ENCODE measurements at places on chromosomes 6 and 20. TPM values are rescaled to one million over a fixed set of nuclear protein-coding genes. Genes with fewer than 3 reads are reported as not detected.

DNA sequence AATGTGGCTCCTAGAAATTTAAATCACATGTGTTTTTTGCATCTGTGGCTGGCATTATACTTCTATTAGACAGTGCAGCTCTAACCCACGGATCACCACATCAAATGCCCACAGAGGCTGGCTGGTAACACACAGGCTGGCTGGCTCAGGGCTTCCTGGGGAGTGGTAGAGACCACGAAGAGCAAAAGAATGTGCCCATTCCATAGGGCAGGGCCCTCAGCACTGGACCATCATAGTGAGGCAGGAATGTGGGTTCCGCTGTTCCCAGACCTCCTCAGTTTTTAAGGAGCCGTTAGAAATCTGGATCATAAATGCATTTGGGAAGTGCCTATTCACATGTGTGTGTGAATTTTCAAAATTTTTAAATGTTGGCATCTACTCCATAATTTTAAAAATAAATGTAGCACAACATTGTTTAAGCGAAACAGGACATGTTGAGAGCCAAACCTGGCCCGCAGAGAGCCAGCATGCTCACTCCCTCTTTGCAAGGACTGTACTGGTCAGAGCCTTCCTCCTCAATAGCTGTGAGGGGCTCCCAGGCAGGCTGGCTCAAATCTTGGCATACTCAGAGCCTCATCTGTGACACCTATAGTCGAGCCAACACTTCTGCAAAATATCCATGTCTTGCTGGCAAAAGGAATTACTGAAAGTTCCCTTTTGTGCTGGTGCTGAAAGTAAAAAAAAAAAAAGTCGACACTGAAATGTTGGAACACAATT, 190.5 kb downstream of the FNDC1 start:
- no peak for ATAC-seq

DNA sequence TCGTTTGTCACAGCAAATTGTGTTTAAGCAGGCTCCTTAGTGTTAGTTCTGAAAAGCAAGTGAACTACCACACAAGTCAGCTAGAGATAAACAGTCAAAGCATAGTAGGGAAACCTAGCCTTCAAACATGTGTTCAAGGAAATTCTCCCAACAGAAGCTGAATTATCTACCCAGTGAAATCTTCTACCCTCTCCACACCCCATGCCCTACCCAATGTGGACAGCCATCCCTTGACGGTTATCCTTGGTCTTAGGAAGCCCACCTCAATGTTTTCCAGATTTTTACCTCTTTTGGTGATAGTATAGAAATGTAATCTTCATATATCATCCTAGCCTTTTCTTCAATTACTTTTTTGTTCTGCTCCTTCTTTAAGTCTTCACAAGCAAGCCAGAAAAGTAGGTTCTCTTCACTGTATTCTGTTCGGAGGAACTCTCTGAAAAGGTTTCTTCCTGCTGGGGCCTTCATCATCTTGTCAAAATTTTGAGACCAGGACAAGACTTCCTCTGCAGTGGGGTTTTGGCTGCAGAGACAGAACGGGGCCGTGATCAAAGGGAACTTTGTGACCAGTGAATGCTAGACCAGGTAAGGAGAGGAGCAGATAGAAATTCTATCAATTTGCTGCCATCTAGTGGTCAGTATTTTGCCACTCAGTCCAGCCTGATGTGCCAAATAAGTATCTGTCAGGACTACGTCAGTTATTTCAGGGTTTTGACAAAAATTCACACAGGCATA, 21.6 kb upstream of the MTRF1L start:
- peak; percentile 97 for ATAC-seq

DNA sequence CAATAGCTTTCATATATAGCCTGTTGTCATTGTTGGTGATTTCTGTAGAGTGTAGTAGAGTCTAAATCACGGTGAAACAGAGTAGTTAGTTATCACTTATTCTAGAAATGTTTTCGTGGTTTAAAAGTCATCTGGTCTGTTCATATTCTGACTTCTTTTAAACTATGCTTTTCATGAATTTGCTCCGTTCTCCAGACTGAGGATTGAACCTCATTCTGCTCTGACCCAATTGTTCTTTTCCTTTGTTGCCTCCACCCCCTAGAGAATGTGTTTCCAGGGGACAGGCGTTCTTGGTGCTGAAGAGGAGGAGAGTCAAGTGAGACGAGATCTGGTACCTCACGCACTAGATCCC, 748 bp upstream of the ZNF292 start:
- ATAC-seq: no peak

The ARG1 gene
- total RNA-seq: 1.0 TPM

The PLAGL2 gene
- 8.3 TPM for total RNA-seq

- ATAC-seq: no peak
Observed at GRCh38 chr6:149212206-149212605, 105.3 kb upstream of the TAB2 start.

The OLIG3 gene
- total RNA-seq: 0.30 TPM

DNA sequence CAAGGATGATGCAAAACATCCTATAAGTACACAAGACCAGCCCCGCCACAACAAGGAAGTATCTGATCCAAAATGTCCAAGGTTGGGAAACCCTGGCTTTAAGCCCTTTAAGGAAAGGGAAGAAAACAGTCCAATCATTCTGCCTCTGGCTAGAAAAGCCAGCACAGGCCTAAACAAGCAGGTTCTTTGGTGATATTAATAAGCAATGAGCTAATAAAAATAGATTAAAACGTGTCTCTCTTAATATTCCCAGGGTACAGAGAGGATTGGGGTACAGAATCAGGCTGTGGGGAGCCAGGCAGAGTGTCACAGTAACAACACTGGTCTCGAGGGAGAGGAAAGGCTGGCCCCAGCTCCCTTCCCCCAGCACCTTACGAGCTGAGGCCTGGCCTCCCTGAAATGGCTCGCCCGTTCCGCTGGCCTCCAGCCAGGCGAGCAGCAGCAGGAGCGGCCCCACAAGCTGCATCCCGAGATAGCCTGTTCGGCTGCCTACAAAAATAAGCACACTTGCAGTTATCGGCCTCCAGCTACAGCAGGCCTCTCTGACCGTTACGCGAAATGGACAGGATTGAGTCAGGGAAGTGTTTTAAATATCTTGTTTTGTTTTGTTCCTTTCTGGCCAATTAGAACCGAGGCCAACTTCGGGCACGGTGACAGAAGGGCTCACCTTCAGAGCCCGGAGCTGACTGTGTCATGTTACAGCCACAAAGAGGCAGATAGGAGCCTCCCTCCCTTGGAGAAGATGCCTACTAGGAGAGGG, 4.0 kb upstream of the ZMYND8 start:
- peak; percentile 36 for ATAC-seq

- no peak for ATAC-seq
Observed at GRCh38 chr6:9409126-9409525, 973.8 kb upstream of the SLC35B3 start.

DNA sequence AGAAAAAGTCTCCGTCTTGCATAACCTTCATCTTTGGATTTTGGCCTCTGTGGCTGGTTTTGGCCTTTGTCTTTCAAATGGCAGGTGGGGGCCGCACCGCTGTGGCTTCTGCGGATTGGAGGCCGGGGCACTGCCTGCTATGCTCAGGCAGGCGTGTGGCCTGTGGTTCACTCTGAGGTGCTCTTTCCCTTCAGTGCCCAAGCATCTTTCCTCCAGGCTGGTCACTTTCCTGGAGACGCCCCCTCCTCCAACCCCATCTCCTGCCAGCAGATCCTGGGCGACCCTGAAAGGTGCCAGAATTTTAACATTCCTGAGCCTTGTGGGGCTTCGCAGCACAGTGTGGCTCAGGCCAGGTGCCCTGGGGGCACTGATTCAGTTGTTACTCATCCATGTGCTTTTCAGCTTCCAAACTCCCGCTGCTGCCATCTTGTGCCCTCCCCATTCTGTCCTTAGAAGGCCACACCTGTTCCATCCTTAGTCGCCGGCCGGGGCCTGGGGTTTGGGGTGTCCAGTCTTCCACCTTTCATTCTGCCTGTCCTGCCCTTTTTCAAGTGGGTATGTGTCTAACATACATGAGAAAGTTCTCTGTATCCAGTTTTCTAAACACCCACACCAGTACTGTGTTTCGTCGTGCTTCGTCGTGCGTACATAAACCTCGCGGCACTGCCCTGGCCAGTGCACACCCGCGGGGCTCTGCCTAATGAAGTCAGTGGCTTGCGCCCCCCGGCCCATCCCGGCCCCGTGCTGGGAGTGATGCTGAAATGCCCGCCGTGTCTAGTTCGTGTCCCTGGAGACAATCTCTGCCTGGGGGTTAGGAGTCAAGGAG, 12.1 kb downstream of the SS18L1 start:
- ATAC-seq: no peak

DNA sequence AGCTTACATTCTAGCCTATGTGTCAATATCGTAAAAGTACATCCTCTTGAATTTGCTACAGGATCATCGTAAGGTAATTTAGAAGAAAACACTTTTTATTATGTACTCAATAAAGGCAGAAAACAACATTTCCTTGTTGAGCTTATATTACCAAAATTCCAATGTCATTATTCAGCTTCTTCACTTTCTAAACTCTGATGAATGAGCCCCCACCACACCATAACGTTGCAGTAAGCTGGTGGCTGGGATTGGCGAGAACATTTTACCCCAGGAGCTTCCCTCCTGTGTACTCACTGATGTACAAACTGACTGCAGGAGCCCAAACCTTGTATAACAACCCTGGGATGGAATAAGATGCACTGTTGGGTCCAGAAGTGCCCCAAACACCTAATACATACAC, 238.1 kb upstream of the MARCKS start:
- no peak for ATAC-seq

The TCP11 gene
- not detected for total RNA-seq

- ATAC-seq: no peak
Observed at GRCh38 chr6:158620963-158621693, 23.4 kb downstream of the DYNLT1 start.

The EPPIN gene
- 0.23 TPM for total RNA-seq

- peak; percentile 94 for ATAC-seq
Observed at GRCh38 chr6:145372671-145373151, 362.6 kb downstream of the EPM2A start.

The GGTLC1 gene
- not detected for total RNA-seq

- no peak for ATAC-seq
Observed at GRCh38 chr6:149316108-149316727, 1.3 kb upstream of the TAB2 start.

DNA sequence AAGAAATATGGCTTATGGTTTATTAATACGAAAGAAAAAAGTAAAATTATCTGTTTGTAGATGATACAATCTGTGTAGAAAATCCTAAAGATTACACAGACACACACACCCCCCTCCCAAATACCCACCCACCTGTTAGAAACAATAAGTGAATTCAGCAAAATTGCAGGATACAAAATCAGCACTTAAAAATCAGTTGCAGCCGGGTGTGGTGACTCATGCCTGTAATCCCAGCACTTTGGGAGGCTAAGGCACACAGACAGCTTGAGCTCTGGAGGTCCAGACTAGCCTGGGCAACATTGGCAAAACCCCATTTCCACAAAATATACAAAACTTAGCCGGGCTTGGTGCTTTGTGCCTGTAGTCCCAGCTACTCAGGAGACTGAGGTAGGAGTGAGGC, 42.3 kb downstream of the NINL start:
- no peak for ATAC-seq

The DEFB128 gene
- total RNA-seq: not detected

The SLA2 gene
- total RNA-seq: 0.89 TPM

DNA sequence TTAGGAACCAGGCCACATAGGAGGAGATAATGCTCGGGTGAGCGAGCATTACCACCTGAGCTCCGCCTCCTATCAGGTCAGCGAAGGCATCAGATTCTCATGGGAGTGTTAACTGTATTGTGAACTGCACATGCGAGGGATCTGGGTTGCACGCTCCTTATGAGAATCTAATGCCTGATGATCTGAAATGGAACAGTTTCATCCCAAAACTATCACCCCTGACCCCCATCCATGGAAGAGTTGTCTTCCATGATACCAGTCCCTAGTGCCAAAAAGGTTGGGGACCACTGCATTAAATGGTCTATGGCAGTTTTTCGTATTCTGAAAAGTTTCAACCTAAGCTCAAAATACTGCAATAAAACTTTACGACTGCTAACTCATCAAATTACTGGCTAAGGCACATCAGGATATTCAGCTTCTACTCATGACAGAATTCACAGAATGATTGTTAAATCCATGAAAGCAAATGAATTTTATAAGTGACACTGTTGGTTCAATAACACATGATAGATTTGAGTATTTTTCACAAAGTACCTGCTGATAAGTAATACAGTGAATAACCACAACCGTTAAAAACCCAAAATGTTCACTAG, 25.9 kb downstream of the RNF217 start:
- ATAC-seq: no peak

DNA sequence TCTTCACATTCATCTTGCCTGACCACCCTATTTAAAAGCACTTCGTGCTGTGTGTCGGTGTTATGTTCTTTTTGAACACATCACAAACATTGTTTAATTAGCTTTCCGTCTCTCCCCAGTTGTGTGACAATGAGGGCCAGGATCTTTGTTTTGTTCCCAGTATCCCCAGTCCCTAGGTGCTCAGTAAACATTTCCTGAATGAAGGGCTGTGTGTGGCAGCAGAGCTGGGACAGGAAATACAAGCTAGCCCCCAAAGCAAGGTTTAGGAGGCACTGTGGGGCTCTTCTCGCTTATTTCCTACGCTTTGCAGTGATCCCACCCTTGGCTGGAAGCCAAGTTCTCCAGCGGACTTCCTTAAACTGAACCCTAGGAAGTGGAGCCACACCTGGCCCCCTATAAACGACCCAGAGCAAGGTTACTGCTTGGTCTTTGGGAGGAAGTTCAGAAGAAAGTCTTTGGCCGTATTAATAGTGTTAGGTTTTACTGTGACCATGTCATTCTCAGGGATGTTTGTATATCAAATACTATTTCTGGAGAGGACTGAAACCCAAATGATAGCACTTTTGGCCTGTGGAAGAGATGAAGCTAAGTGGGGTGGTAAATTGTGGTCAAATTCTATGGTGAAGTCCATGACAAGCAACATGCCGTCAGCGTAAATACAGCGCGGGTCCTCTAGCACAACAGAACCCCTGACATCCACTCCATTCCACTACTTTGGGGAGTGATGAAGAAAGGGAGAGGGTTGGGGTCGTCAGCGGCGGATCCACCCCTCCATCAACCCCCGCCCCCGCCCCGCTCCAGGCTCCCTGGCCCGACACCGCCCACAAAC, 570 bp upstream of the FANCE start:
- no peak for ATAC-seq

- peak; percentile 20 for ATAC-seq
Observed at GRCh38 chr20:63497946-63498935, 642 bp downstream of the EEF1A2 start.

The SAMD10 gene
- total RNA-seq: 8.0 TPM

- ATAC-seq: no peak
Observed at GRCh38 chr6:797479-798077, 104.6 kb upstream of the EXOC2 start.
